Stimulated activated CD4-positive, alpha-beta T cell treated with anti-CD3 and anti-CD28 coated beads, TNF-alpha, amount 100 ng/mL, for 48 hours (primary cell): ENCODE measurements at places on chromosomes 6 and 20.

- DNase-seq: no peak
These were observed 47.8 kb downstream of the PSMB1 start for GRCh38 chr6:170505306-170505705.

DNA sequence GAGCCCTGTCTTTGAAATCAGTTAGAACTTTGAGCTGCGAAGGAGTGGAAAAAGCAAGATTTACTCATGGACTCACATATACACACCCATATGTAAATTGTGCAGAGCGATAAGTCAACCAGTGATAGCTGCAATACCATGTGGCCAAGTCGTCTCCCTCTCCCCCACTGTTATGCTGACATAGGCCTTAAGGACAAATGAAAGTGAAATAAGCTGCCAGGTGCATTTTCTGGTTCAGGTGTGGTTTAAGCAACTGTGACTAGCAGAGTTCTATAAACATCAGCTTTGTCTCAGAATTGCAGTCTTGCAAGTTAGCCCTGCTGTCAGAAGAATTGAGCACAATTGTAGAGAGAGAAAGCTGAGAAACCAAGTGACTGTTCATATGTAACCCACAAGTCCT is 9.6 kb downstream of the FAM83B start:
- DNase-seq: no peak

GRCh38 chr20:19252451-19253120 is 40.1 kb downstream of the SLC24A3 start:
- no peak for DNase-seq

DNA sequence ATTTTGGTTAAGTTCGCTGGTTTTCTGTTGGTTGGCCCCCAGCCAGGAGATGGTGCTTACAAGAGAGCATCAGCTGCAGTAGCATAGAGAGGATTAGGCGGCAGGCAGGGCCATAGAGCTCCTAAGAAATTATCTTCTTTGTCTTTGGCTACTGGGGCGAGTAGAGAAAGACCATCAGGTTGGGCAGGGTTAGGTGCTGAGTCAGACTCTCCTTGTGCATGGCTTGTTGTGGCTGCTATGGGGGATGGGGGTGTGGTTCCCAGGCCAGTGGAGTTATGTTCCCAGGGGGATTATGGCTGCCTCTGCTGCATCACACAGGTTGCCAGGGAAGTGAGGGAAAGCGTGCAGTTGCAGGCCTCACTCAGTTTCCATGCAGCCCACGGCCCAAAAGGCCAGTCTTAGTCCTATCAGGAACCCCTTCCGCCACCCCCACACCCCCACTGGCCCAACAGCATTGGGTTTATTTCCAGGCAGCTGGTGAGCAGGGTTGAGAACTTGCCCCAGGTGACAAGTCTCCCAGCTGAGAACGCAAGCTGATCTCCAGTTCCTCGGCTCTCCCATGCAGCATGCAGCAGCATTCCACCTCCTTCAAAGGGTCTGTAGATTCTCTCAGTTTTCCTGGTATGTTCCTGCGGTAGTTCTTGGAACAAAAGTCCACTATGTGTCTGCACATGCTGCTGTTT is 243.7 kb downstream of the UTRN start:
- no peak for DNase-seq

DNA sequence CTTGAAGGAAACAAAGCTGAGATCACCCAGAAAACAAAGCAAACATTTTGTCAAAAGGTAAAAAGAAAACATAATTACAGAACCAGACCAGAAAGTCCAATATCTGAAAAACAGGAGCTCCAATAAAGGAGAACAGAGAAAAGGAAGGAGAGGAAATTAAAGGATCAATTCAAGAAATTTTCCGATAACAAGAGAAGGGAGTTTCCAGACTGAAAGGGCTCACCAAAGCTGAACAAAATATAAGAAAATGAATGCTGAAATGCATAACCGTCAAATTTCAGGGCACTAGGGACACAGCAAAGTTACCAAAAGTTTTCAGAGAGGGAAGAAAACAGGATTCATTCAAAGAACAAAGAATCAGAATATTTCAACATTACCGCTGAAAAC is 23.9 kb downstream of the ILRUN start:
- no peak for DNase-seq

DNA sequence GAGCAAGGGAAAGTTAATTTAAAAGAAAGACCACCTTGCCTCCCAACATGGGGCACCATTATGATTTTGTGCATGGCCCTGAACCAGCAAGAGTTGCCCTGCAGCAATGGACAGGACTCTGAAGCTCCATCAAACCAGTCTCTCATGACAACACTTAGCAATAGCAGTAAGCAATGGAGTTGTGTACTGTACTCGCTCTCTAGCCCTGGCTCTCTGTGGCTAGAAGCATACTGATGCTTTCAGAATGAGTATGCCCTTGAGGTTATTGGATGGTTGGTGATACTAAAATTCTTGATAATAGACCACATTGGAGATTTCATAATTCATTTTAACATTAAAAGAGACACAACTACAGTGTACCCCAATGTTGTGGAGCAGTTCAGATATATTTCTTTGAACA is 23.2 kb upstream of the LMBRD1 start:
- no peak for DNase-seq

- DNase-seq: no peak
These were observed 65.8 kb upstream of the SLC22A1 start for GRCh38 chr6:160055813-160056212.

DNA sequence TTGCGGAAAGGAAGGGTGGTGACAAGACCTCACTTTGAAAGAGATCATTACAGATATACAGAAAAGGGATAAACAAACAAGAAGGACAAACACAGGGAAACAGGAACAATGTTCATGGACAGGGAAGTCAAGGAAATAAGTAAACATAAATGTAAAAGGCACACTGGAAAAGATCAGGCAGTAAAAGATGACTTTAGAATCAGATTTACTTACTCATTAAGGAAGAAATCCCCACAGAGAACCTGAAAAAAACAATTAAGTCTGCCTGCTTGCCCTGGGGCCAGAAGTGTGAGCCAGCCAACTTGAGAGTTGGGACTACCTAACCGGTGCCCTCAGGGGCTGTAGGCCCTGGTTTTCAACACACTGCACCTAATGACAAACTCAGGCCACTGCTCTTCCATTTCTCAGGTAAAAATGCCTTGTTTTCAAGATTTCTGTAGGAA is 1.7 kb downstream of the APMAP start:
- no peak for DNase-seq

DNA sequence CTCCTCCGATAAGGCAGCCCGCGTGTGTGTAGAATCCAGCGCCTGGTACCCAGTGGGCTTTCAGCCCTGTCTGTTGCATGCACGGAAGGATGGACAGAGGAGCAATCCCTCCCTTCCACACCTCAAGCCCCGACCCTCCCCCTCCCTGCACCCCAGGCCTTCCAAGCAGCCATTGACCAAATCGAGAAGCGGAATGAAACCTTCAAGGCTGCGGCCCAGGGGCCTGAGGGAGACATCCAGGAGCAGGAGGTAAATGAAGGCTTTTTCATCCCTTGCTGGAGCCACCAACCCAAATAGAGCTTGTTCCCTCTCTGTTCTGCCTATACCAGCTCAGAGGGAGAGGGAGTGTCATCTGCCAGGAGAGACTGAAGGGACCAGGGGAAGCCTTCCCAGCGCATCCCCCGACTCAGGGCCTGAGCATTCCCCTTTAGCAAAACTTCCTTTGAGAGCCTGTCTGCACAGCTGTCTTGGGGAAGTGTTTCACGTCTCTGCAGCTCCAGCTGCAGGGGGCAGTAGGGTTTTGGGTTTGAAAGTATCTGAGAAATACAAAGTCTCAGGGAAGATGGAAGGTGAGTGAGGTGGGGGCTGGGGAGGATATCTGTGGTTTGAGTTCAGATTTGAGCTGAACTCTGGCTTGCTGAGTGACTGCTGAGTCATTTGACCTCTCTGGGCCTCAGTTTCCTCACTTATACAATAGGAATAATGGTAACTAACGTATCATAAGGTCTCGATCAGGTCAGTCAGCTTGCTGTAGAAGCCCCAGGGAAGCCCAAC is 16.1 kb downstream of the FGD2 start:
- DNase-seq: peak; percentile 21

GRCh38 chr6:39923861-39924260 is 10.4 kb downstream of the MOCS1 start:
- no peak for DNase-seq

DNA sequence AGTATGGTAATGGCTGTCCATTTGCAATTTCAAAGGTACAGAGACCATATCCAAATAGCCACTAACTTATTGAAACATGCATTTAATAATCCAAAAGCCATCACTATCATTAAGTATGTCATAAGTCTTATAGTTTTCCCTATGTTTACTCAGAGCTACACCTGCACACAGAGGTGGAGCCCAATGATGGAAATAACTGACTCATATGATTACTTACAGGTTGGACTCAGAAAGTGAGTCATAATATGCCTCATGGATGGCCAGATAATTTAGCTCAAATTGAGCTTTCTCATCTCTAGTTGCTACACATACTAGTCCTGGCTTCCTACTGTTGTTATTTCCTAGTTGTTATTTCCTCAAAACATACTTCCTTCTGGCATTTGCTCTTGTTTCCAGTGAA is 104.4 kb upstream of the KHDRBS2 start:
- DNase-seq: no peak

GRCh38 chr6:3316331-3316730 is 57.6 kb downstream of the PSMG4 start:
- DNase-seq: no peak

DNA sequence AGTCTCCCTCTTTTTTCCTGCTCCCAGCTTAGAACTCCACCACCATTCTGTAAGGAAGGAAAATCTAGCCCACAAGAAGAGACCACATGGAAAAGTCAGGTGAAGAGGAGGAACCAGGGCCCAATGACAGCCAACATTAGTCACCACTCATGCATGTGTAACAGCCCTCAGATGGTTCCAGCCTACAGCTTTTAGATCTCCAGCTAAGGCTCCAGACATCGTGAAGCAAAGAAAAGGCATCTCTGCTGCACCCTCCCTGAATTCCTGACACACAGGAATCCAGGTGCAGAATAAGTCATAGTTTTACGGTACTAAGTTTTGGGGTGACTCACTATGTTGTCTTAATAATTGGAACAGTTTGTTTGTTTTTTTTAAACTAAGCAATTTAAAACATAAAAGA is 25.5 kb downstream of the DCDC2 start:
- no peak for DNase-seq

DNA sequence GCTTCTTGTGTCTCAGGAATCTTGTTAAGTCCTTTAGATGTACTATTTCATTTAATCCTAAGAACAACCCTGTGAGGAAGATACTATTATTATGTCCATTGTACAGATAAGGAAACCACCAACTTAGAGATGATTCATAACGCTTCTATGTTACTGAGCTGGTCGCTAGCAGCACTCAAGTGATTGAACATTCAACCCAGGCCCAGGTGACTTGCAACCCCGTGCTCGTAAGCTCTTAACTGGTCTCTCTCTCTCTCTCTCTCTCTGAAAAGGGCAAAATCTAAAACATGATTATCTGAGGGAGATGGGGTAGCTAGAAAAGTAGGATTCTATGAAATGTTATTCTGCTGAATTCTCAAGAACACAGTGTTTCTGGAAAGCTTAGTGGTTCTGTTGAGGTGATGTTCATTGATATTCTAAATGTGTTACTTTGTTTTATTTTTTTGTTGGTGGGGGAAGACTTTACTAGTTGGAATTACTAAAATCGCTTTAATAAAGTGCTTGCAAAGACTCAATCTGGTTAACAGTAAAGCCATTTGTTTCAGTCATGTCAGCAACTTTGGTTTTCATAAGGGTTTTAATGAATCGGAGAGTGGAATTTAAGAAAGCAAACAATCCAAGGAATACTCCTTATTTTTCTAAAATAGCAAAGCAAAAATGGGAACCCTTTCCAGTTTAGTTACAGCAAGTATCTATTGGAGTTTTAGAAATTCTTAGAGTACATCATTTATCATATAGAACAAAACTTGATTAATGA is 265.0 kb upstream of the TAB2 start:
- no peak for DNase-seq

DNA sequence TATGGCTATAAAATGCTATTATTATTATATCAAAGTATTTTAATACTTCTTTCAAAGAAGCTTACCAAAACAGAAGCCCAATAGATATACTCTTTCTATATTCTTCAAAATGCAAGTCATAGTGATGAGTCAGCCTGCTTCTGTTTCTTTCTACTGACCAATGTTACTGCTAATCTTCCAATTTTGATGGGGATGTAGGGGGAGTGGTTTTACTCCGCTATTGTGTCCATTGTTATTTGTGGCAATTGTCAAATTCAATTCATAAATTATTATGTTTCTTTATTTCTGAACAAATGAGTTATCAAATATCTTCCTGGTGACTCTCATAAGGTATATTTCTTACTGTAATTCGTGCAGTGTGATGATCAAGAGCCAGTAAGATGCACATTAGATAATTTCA is 221.5 kb upstream of the DEFB112 start:
- DNase-seq: no peak

- no peak for DNase-seq
These were observed 356.5 kb upstream of the CDH4 start for GRCh38 chr20:60895363-60896079.

DNA sequence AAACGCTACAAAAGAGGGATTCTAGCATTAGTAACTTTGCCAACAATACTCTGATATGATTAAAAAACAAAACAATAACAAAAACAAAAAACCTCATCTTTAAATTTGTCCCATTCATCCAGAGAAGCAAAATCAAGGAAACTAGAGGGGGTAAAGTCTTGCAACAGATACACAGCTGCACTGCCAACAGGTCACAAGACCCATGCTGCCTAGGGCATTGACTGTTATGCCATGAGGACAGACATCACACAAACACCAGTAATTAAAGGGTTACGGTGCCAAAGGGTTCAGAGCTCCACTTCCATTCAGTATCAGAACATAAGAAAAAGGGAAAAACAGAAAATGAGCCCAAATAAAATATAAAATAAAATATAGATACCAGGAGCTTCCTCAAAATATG is 1.6 kb downstream of the TBC1D20 start:
- DNase-seq: no peak

DNA sequence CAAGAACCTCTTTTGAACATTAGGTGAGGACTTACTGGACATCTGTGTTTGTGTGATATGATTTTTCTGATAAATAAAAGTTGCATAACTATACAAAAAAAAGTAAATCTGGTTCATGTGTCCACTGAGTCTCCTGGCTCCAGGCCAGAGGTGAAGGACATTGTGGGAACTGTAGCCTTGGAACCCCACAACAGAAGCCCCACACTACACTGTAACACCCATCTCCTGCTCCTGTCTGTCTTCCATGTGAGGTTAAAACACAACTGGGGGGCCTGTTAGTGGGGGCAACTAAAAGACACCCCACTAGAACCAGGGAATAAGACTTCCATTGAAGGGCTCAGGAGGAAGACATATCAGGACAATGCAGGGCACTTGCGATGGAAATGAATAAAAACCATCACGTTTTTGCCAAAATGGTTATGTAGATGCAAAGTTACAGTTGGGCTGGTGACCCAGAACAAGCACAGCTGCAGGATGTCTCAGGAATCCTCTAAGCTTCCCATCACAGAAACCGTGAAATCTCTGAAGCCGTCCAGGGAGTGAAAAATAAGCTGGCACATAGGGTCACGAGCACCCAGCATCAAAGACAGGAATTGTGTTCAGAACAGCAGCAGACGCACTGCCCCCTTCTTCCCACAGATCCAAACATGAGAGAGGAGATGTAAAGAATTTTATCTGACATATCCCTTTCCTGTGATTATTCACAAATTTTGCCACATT is 36.7 kb upstream of the PCSK2 start:
- DNase-seq: no peak
